ENCODE measurements at places on chromosomes 2 and 18. TPM values are rescaled to one million over a fixed set of nuclear protein-coding genes. Genes with fewer than 3 reads are reported as not detected.

GRCh38 chr2:240997141-240997855 lies 1.1 kb upstream of the SNED1 start:
- no peak for DNase-seq

DNA sequence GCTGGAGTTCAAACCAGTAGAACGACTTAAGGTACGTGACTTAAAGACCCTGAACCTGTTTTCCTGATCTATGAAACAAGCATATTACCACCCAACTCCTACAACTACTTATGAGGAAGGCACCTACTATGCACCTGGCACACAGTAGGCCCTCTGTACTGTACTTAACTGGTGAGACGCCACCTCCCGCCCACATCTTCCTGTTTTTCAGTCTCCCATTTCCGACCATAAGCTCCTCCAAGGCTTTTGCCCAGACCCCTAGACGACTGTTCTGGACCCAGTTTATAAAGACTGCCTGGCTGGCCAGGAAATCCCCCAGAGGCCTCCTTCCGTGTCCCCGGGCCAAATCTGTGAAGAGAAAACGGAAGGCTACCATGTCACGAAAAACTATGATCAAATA lies 1.5 kb downstream of the GALNT14 start:
- DNase-seq: no peak

DNA sequence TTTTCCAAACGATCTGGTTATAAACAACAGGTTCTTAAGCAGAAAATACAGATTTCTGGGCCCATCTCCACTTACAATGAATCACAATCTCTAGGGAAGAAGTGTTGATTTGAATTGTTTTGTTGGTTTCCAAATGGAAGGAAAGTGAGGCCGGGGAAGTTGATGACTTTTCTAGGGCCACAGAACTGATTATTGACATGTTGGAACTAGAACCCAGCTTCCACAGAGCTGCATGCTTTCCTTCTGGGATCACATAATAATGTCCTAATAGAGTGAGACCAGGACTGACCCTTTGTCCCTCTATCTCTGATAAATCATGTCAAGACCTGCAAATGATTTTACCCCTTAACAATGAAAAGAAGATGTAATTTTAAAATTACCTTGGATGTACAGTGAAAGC lies 332.2 kb downstream of the OSR1 start:
- no peak for DNase-seq

- peak; percentile 55 for DNase-seq
Observed at GRCh38 chr18:3538456-3538855, 88.5 kb downstream of the TGIF1 start.

DNA sequence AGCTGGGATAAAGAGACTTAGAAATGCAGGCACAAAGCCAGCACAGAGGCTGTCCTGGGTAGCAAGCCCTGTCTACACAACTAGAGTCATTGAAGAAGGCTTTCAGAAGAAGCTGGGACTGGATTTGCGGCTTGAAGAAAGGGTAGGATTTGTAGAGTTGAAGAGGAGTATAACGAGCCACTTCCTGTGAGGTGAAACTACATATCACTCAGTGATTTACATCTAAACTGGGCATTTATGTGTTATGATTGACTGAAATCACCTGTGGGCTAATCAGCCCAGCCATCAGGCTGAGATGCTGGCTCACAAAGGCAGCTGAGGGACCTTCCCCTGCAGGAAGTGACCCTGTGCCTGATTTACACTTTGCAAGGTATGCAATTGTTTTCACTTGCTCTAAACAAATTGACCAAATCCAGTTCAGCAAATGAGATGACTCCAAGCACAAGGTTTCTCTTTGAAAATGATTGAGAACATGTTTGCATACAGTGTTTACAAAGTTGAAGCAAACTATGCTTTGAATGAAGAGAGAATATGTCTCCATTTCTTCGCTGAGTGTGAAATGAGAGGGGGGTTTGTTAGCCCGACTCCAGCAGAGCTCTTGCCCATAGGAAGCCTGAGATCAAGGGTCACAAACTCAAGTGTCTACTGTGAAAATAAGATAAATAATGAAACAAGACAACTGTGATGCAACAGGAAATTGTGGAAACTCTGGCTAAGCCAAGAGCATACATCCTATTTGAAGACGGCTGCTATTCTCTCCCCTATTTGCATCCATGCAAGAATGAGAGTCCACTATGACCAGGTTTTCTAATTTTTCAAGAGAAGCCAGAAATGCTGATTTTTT lies 69.3 kb upstream of the HK2 start:
- DNase-seq: peak; percentile 19

The SFTPB gene
- 580 TPM for polyA plus RNA-seq

The RESP18 gene
- not detected for polyA plus RNA-seq
